ENCODE measurements at places on chromosomes 5 and 9. TPM values are rescaled to one million over a fixed set of nuclear protein-coding genes. Genes with fewer than 3 reads are reported as not detected.

DNA sequence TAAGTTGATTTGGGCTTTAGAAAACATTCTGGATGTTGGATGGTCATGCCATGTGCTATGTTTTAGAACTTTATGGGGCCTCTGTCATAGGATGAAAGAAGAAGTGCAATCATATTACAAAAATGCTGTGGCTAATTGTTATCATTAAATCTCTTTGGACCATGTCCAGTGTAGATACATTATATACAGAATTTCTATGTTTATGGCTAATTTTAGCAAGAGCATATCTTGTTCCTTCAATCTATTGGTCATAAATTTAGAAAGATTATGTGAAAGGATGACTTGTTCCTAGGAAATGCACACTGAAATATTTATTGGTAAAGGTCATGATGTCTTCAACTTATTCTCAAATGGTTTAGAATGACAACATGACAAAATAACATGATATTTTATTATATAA is 42.4 kb upstream of the ELL2 start:
- no peak for DNase-seq

Gene CCL27
- 0.12 TPM for polyA plus RNA-seq

DNA sequence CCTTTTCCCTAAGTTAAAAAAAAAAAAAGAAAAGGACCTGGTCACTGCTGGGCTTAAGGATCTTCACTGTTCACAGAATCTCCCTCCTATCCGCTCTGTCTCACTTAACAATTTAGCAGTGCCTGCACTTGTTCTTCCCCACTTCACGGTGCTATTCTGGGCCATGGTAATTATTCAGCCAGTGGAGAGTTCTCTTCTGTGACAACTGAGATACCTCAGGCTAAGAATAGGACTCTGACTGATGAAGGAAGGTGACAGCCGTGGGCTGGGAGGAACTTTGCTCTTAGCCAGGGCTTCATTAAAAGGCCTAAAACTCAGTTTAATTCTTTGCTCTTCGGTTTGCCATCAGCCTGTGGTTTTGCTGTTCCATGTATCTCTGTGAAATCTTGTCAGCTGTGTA is 51.9 kb upstream of the ENTREP1 start:
- no peak for DNase-seq

- no peak for DNase-seq
These were observed 6.3 kb downstream of the PRR7 start for GRCh38 chr5:177452688-177453638.

Gene SUSD1
- 17.5 TPM for polyA plus RNA-seq

GRCh38 chr9:23412458-23412857 is 413.6 kb downstream of the ELAVL2 start:
- DNase-seq: no peak

Gene FSTL4
- polyA plus RNA-seq: not detected

- no peak for DNase-seq
These were observed 6.7 kb upstream of the C5orf63 start for GRCh38 chr5:127079994-127080491.

GRCh38 chr5:127919006-127919796 is 164.4 kb upstream of the SLC12A2 start:
- DNase-seq: no peak

GRCh38 chr9:70493029-70493428 is 78.6 kb upstream of the KLF9 start:
- no peak for DNase-seq

DNA sequence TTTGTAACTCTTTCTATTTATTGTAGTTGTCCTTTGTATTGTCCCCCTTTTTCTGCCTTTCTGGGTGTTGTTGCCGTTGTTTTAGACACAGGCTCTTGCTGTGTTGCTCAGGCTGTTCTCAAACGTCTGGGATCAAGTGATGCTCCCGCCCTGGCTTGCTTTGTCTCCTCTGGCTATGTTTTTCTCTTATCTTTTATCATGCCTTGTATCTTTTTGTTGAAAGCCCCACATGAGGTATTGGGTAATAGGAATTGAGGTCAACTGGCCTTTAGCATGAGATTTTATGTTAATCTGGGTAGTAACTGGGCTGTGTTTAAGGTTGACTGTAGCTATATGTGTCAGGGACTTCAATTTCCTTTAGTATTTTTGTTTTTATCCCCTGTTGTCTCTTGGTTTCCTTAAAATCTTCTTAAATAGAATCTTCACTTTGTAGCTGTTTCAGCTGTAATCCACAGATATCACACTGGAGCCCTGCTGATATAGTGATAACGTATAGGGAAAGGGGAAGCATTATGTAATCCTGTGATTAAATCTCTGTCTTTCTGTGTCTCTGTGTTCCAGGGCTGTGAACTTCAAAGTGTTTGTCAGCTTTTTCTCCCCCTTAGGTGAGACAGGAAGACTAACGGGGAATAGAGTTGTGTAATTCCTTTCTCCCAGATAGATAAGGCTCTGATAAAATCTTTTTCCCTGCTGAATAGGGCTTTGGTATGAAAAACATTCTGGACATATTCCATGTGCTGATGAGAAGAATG is 25.9 kb upstream of the CACNA1B start:
- DNase-seq: no peak

Gene NXNL2
- polyA plus RNA-seq: 3.6 TPM

DNA sequence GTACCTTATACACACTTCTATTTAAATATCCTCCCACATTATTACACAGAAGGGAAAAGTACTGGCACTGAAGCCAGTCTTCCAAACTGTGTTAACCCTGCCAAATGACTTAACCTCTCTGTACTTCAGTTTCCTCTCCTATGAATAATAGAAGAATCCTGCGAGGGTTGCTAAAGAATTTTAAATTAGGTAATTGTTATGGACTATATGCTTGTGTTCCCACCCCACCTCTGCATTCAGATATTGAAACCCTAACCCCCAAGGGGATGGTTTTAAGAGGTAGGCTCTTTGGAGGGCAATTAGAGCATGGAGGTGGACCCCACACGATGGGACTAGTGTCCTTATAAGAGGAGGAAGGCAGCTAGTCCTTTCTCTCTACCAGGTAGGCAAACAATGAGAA is 72.7 kb downstream of the TTLL11 start:
- DNase-seq: no peak

- no peak for DNase-seq
These were observed 27.0 kb downstream of the C5 start for GRCh38 chr9:121023064-121023463.

GRCh38 chr5:134440201-134440755 is 28.6 kb upstream of the CDKN2AIPNL start:
- no peak for DNase-seq

Gene MLANA
- not detected for polyA plus RNA-seq

DNA sequence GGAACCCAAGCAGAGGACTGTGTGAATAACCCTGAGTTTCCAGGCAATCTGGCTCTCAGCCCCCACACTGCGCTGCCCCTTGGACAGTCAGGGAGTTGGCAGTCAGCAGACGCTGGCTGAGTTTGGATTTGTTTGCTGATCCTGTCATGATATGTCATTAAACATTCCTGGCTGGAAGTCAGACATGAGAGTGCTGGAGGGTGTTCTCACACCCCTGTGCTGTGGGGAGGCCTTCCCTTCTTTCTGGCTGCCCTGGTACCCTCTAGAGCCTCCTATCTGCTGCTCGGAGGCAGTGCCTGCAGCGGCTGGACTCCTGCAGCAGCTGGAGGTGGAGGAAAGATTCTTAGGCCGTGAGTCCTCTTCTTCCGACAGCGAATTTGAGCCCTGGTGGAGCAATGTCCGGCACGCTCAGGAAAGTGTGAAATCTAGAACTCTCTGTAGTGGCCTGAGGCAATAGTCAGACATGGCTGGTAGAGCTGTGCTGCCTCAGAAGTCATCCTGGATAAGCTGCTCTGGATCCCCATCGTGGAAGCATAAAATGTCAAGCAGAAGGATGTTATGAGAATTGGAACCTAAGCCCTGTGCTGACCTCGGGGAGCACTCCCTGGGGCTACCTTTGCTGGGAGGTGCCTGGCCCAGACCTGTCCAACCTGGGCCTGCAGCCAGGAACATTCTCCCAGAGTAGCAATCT is 72.0 kb downstream of the PDE8B start:
- DNase-seq: peak; percentile 58

DNA sequence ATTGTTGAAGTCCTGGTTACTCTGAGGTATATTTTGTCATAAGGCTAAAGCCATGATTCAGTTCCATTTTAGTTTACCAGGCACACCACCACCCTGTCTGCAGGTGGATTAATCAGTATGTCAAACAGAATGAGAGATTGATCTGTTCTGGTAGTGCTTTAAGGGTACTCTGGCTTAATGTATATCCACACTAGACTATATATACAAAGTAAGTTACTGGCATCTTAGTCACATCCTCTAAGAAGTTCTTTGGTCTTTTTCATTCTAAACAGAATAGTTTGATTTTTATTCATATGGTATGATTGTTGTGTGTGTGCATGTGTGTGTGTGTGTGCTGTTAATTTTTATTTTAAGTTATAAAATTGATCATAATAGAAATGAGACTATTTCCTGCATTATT is 61.8 kb downstream of the RAB24 start:
- no peak for DNase-seq

DNA sequence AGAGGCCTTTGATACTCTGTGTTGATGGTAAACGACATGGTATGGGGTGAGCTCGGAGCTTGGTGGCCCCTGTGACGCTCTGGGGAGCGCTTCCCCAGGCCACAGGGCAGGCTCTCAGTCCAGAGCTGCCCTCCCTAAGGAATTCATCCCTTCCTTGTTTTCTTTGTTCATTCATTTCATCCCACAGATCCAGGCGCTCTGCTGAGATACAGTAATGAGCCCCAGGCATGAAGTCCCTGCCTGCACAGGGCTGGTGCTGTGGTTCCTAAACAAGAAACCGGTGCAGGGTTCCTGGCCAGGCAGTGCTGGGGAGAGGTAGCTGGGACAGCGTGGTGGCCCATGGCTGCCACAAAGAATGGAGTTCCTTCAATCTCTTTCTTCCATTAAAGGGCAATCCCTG is 14.4 kb downstream of the NEK6 start:
- DNase-seq: no peak

Gene IER5L
- polyA plus RNA-seq: 8.7 TPM

DNA sequence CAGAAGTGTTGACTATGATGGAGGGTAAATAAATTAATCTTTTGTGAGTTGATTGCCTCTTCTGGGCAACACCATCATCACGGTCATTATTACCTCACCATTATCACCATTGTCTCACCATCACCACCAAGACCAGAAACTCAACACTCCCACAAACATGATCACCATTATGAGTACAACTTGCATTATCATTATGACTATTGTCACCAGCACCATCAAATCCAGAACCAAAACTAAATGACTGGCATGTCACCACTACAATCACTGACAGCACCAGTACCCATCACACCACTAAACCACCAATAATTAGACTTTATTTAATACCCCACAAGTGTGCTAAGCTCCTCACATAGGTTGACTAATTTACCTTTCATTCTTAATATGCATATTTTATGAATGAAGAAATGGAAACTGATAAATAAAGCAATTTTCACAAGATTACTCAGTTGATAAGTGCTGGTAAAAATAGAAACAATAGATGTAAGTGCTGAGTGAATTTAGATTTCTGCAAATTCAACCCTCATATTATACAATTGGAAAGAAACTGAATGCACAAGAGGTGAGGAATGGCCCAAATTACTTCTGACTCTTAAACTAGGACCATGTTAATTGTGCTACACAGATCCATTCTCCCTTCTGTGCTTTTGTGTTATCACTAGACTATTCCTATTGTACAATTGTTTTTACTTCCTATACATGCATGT is 517.8 kb upstream of the PAPPA start:
- no peak for DNase-seq

Gene PITX1
- 14.3 TPM for polyA plus RNA-seq

Gene ST6GALNAC4
- polyA plus RNA-seq: 21.4 TPM

GRCh38 chr5:112417931-112418658 is 982 bp downstream of the EPB41L4A start:
- DNase-seq: no peak

Gene LOX
- 632 TPM for polyA plus RNA-seq

Data from BJ (cell line).